ENCODE measurements at places on chromosomes 3 and 15. TPM values are rescaled to one million over a fixed set of nuclear protein-coding genes. Genes with fewer than 3 reads are reported as not detected.

- H3K27ac ChIP-seq = no peak overlapping the region
- H3K4me1 ChIP-seq = no peaks in the 10 kb centered on the region
- H3K4me3 ChIP-seq = no peak overlapping the region
- no peaks in the 10 kb centered on the region for H3K36me3 ChIP-seq
- DNase-seq = no peak
Observed at GRCh38 chr3:8911781-8912180, 51.5 kb downstream of the RAD18 start.

DNA sequence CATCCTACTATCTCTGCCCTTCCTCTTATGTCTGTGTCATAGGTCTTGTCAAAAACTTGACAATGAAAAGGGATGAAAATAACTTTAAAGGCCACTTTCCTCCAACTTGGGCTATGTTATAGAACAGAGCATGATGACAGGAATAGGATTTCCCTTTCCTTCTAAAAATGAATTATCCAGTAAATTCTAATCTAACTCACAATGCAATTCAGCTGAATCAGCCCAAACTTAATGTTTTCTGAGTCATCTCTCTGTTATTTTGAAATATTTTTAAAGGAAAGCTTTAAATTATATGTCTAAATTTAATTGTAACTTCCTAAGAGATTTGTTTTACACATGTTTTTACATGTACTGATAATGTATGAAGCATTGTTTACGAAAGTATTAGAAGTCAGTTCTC lies 258.5 kb downstream of the BBX start:
- H3K4me3 ChIP-seq = no peak overlapping the region
- no peak overlapping the region for H3K27ac ChIP-seq
- no peak for DNase-seq
- H3K4me1 ChIP-seq = no peaks in the 10 kb centered on the region
- peaks cover 35% of the 10 kb centered on the region for H3K36me3 ChIP-seq
- no peaks in the 10 kb centered on the region for H3K27me3 ChIP-seq

DNA sequence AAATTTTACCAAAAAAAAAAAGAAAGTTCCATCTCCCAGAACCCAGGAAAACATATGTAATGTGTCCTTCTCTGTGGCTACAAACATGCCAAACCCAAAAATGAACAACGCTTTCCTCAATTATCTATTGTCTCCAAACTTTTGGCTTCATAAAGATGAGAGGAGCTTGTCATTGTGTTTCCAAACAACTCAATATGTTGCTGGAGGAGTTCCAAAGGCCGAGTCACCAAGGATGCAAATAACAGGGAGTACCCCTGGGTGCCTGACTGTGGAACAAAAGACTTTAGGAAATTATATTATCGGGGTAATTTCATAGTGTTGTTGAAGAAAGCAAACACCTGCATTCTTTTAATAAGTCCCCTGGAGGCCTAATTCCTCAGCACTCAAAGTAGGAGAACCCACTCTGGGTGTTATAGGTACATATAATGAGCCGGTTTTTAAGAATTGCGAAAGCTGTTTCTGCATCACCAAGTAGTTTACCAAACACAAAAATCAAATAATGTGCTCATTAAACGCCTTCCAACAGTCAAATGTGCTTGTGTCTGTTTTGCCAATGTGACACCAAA lies 206.3 kb upstream of the PRICKLE2 start:
- H3K27me3 ChIP-seq = no peaks in the 10 kb centered on the region
- H3K4me1 ChIP-seq = no peaks in the 10 kb centered on the region
- no peak overlapping the region for H3K27ac ChIP-seq
- no peak for DNase-seq
- no peak overlapping the region for H3K4me3 ChIP-seq

GRCh38 chr3:193761969-193762368 lies 169.0 kb downstream of the OPA1 start:
- no peak overlapping the region for H3K27ac ChIP-seq
- no peaks in the 10 kb centered on the region for H3K4me1 ChIP-seq
- DNase-seq = no peak
- no peaks in the 10 kb centered on the region for H3K36me3 ChIP-seq

GRCh38 chr3:23193831-23194230 lies 9.3 kb upstream of the UBE2E2 start:
- DNase-seq = no peak
- no peaks in the 10 kb centered on the region for H3K27me3 ChIP-seq
- H3K4me1 ChIP-seq = no peaks in the 10 kb centered on the region
- H3K27ac ChIP-seq = no peak overlapping the region
- H3K36me3 ChIP-seq = no peaks in the 10 kb centered on the region
- no peak overlapping the region for H3K4me3 ChIP-seq

DNA sequence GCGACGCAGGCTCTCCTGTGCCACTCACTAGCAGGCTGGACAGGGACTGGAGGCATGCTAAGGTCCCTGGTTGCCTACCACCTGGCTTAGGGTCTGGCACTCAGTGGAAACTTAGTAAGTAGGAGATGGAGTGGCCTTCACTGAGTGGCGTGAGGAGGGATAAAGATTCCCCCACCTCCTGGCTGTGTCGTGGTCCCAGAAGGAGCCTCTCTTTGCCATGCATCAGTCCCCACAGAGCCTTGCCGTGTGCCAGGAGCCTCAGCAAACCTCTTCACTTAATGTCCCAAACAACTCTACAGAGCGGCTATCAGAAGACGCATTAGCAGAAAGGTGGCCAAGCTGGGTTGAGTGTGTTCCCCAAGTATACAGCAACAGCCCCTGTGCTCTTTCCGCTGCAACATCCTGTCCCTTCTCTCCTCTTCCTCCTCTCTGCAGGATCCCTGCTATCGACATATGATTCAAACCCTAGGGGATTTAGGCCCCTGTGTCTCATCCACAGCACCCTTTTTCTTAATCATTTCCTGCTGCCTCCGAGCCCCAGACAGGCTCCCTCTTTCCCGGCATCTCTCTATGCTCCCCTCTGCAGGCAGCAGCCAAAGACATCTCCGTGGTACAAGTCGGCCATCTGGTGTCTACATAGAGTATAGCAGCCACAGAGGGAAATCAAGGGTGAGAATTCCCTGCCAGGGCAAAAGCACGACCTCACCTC lies 66.7 kb downstream of the SLC6A1 start:
- H3K36me3 ChIP-seq = no peaks in the 10 kb centered on the region
- H3K4me1 ChIP-seq = no peaks in the 10 kb centered on the region
- no peak overlapping the region for H3K4me3 ChIP-seq
- DNase-seq = peak; percentile 64
- no peaks in the 10 kb centered on the region for H3K27me3 ChIP-seq
- no peak overlapping the region for H3K27ac ChIP-seq

GRCh38 chr3:37981348-37981664 lies 9.3 kb upstream of the VILL start:
- no peak for DNase-seq
- H3K36me3 ChIP-seq = peaks cover 39% of the 10 kb centered on the region
- H3K4me3 ChIP-seq = no peak overlapping the region
- no peaks in the 10 kb centered on the region for H3K27me3 ChIP-seq
- H3K27ac ChIP-seq = no peak overlapping the region
- H3K4me1 ChIP-seq = no peaks in the 10 kb centered on the region

DNA sequence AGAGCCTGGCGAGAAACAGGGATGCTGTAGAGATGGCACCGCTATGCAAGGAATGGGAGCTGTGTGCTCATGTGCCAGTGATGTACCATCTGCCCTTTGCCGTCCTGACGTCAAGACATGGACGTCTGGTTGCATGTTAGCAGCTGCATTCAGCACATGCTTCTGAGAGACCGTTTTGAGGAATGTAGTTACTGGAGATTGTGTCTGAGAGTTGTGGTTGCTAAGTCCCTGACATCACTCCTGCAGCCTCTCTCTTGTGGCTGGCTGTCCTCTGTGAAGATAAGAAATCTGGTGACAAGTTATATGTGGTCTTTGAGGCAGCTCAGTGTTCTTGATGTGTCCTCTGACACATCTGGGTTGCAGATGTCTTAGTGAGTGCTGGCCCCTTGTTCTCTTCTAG lies 165.1 kb downstream of the APBA2 start:
- no peaks in the 10 kb centered on the region for H3K27me3 ChIP-seq
- no peak overlapping the region for H3K27ac ChIP-seq
- H3K4me3 ChIP-seq = no peak overlapping the region
- DNase-seq = no peak

DNA sequence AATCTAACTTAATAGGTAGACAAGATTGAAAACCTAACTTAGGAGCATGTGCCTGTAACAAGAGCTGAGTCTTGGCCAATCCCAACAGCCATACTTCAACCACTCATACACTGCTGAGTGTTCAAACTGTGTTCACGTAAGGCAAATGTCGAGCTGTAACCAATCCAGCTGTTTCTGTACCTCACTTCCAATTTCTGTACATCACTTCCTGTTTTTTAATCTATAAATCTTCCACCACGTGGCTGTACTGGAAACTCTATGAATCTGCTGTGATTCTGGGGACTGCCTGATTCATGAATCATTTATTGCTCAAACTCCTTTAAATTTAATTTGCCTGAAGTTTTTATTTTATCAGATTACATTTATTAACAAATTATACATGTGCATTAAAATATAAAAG lies 44.6 kb upstream of the NEDD4 start:
- H3K4me1 ChIP-seq = no peaks in the 10 kb centered on the region
- H3K27me3 ChIP-seq = no peaks in the 10 kb centered on the region
- no peak overlapping the region for H3K27ac ChIP-seq
- H3K36me3 ChIP-seq = no peaks in the 10 kb centered on the region
- DNase-seq = no peak

GRCh38 chr3:114079761-114080160 lies 23.2 kb downstream of the QTRT2 start:
- DNase-seq = no peak
- H3K27ac ChIP-seq = no peak overlapping the region
- no peaks in the 10 kb centered on the region for H3K4me1 ChIP-seq
- H3K4me3 ChIP-seq = no peak overlapping the region

- no peaks in the 10 kb centered on the region for H3K36me3 ChIP-seq
- peaks cover 48% of the 10 kb centered on the region for H3K4me1 ChIP-seq
- H3K27me3 ChIP-seq = no peaks in the 10 kb centered on the region
Observed at GRCh38 chr15:51335538-51336410, 2.6 kb downstream of the CYP19A1 start.

DNA sequence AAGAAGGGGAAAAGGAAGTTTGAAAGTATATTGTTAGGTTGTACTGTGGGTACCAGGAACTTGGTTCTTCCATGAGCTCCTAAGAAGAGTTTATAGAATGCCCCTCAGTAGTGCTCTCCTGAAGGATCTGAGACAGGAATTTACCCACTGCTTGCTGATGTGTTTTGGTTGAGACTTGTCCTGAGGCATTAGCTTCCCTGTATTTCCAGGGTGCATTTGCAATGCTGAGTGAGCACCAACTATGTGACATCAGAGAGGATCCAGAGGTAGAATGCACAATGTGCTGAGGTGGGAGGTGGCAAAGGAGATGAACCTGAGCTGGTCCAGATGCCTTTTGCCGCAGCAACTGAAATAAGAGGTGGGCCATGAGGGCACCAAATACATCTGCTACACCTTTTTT lies 64.3 kb upstream of the LRRC3B start:
- no peak overlapping the region for H3K27ac ChIP-seq
- H3K27me3 ChIP-seq = no peaks in the 10 kb centered on the region
- no peaks in the 10 kb centered on the region for H3K36me3 ChIP-seq
- no peaks in the 10 kb centered on the region for H3K4me1 ChIP-seq
- H3K4me3 ChIP-seq = no peak overlapping the region

DNA sequence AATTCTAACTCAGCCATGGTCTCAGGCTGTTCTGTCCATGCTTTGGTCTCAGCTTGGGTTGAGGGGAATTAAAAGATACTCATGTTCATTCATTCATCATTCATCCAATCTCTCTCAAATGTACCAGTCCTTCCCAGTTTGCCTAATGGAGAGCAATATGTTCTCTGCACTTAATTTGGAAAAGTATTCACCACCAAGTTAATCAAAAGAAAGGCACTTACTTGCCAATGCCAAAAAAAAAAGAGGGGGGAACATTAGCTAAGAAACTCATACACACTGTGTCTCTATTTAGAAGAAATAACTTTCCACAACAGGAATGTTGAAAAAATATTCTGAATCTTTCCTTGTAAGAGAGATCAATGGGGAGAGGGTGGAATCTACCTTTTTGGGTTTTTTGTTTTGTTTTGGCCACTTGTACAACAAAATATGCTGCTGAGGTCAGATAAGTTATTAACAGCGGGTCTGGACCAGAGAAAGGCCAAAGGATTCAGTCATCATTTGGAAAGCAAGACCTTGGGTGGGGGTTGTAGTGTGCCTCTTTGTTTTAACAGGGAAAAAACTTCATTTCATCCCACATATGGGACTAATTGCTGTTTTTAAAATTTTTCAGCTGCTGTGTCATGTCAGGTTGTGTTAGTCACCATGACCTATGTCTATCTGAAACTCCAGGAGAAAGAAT lies 152.3 kb downstream of the FBN1 start:
- no peak overlapping the region for H3K4me3 ChIP-seq
- H3K36me3 ChIP-seq = peaks cover 66% of the 10 kb centered on the region
- H3K27ac ChIP-seq = peak overlapping the region; percentile 41
- DNase-seq = no peak

GRCh38 chr3:183775781-183776180 lies 49.6 kb downstream of the MAP6D1 start:
- no peaks in the 10 kb centered on the region for H3K27me3 ChIP-seq
- no peak overlapping the region for H3K4me3 ChIP-seq
- H3K36me3 ChIP-seq = peaks cover 60% of the 10 kb centered on the region
- no peak for DNase-seq
- H3K4me1 ChIP-seq = peaks cover 8% of the 10 kb centered on the region

GRCh38 chr3:189138901-189139610 lies 32.7 kb upstream of the TPRG1 start:
- H3K27me3 ChIP-seq = no peaks in the 10 kb centered on the region
- H3K4me1 ChIP-seq = no peaks in the 10 kb centered on the region
- H3K27ac ChIP-seq = no peak overlapping the region
- DNase-seq = no peak
- H3K36me3 ChIP-seq = peaks cover 3% of the 10 kb centered on the region

- H3K27me3 ChIP-seq = no peaks in the 10 kb centered on the region
- DNase-seq = no peak
- H3K4me1 ChIP-seq = no peaks in the 10 kb centered on the region
- H3K4me3 ChIP-seq = no peak overlapping the region
Observed at GRCh38 chr15:30770759-30771158, 133.0 kb upstream of the FAN1 start.

GRCh38 chr3:79769229-79769628 lies 1.4 kb upstream of the ROBO1 start:
- H3K27ac ChIP-seq = no peak overlapping the region
- H3K36me3 ChIP-seq = no peaks in the 10 kb centered on the region
- no peak overlapping the region for H3K4me3 ChIP-seq
- H3K4me1 ChIP-seq = peaks cover 15% of the 10 kb centered on the region

DNA sequence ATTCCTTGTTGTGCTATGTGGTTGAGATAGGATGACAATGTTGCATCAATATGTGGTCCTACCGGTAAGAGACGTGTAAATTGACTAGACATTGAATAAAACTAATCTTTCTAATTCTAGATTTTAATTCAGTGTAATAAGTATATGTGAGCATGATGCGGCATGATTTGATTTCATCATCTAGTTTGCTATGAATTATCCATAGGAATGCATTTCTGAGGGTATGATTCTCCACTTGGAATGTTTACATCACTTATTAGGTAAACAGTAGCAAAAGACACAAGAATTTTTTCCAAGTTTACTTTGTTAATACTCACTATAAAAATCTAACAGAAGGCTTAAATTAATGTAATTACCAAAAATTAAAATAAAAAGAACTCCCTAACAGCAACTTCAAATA lies 353.5 kb downstream of the CADM2 start:
- H3K36me3 ChIP-seq = no peaks in the 10 kb centered on the region
- no peak overlapping the region for H3K27ac ChIP-seq
- DNase-seq = no peak
- H3K4me3 ChIP-seq = no peak overlapping the region
- H3K27me3 ChIP-seq = no peaks in the 10 kb centered on the region

The CPLX3 gene
- total RNA-seq = 10.8 TPM

The CDCP1 gene
- 0.48 TPM for total RNA-seq

The GOLGA6A gene
- not detected for total RNA-seq

The MYL3 gene
- total RNA-seq = 223 TPM

The CHST14 gene
- 13.2 TPM for total RNA-seq

The CD276 gene
- 60.4 TPM for total RNA-seq

The RAB5A gene
- total RNA-seq = 39.7 TPM

The AGTR1 gene
- total RNA-seq = 35.2 TPM

The BLM gene
- total RNA-seq = 26.7 TPM

The SERPINI1 gene
- 3.8 TPM for total RNA-seq

Measured in right atrium auricular region (tissue), 2 donors.